ENCODE measurements at places on chromosomes 5 and 9. TPM values are rescaled to one million over a fixed set of nuclear protein-coding genes. Genes with fewer than 3 reads are reported as not detected.

DNA sequence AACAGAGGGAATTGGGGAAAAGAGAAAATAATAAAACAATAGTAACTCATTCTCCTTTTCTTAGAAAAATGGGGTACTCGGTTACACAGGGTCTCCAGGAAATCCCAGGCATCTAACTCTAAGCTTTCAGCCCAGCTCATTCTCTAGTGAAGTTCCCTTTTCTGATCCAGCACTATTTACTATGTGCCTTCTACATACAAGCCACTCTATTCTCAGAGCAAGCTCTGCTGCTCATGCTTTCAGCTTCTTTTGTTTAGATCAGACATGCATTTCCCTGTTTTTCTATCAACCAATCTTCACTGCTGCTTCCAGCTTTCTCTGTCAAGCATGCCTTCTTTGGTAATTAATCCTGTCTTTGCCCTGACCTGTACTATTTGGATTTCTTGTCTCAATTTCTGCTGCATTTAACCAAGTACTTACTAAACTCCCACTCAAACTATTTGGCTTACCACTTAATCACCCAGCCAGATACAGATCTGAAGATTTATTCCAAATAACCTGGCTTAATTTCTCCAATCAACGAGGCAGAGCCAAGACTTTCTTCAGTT, 25.3 kb downstream of the OSMR start:
- DNase-seq = no peak

GRCh38 chr5:103037673-103038455, 82.1 kb downstream of the GIN1 start:
- no peak for DNase-seq

DNA sequence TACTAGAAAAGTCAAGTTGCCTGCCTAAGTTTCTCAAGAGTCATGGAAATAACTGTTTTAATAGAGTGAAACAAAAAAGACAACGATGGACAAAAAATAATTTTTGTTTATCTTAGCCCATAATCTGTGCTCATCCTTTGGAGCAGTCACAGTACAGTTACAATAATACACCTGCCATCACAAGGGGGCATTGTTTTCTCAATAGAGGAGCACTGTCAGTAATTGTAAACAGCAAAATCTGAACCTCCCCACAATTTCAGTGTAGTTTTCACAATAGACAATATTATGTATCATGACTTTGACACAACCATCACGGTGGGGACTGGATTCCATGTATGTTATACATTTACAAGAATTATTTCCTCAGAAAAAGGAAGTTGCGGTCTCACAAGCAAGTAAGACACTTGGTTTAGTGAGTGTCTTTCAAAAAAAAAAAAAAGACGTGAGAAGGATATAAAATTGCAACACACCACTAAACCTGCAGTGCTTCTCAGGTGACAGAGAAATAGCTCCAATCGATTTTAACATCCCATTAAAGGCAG, 586.3 kb downstream of the PTPRD start:
- DNase-seq = no peak

DNA sequence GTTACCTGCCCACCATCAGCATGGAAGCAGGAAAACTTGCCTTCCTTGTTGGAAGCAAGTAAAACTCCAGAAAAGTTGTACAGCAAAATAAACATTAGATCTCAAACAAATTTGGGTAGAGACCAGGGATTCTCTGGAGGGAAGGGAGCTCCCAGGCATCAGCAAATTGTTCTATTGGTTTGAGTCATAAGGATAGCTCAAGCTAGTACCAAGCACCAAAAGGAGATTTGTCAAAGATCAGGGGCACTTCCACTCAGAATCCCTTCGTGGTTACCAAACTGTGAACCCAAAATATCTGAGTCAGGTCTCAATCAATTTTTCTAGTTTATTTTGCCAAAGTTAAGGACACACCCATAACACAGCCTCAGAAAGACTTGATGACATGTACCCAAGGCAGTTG, 37.8 kb downstream of the DNAJB5 start:
- DNase-seq = no peak

GRCh38 chr5:97918620-97919019, 735.6 kb upstream of the RIOK2 start:
- DNase-seq = no peak

- no peak for DNase-seq
These were observed 199.5 kb downstream of the ALDH1A1 start for GRCh38 chr9:72753266-72753893.

DNA sequence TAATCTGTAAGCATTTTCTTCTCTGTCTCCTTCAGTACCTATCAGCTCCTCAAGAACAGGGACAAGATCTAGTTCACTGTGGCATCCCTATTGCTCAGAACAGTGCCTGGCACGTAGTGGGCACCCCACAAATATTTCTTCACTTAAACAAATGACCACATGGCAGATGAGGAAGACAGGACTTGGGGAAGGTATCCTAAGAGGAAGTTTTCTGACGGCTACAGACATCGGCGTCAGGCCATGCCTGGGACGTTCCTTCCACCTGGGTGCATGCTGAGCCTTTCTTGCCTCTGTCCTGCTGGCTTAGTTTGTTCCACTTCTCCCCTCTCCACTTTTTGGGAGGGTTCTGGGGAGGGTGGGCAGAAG, 60.2 kb downstream of the NEURL1B start:
- no peak for DNase-seq

Gene INSL6
- total RNA-seq = not detected

Gene PCDHGA5
- total RNA-seq = 0.20 TPM

Data from PC-9 (cell line).